ENCODE measurements at places on chromosomes 12 and 14.

DNA sequence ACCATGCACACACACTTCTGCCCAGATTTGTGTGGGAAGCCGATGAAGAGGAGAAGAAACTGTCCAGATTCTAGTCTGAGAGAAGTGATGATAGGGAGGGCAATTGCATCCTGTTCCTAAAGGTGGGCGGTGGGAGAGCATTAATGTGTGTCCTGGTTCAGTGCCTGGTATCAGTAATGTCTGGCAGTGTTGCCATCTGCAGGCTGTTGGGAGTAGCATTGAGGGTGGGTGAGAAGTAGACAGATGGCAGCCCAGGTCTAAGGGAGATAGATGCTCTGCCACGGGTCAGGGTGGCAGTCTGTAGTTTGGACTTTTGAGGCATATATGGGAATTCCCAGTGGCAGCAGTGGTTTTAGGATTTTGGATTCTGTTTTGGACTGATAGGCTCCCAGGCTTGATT lies 156.4 kb downstream of the ETNK1 start:
- DNase-seq, result no peak

- no peak for DNase-seq
Measured at GRCh38 chr14:21267886-21268616, 1.2 kb downstream of the HNRNPC start.

DNA sequence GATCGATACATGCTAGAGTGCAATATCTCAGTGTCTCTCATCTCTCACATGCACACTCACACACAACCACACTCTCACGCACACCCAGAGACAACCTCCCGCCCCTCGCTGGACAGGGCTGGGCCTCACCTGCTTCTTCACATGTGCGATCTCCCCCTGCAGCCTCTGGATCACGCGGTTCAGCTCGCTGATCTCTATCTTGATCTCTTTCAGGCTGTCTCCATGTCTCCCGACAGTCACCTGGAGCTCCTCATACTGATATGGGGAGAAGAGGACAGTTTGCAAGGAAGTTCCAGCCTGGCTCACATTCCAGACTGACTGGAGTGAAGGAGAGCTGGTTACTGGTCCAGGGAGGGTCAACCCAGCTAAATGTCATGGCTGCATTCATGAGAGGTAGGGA lies 4.4 kb downstream of the KRT2 start:
- no peak for DNase-seq

- peak; percentile 20 for DNase-seq
Measured at GRCh38 chr14:73829526-73830431, 21.9 kb upstream of the PTGR2 start.

DNA sequence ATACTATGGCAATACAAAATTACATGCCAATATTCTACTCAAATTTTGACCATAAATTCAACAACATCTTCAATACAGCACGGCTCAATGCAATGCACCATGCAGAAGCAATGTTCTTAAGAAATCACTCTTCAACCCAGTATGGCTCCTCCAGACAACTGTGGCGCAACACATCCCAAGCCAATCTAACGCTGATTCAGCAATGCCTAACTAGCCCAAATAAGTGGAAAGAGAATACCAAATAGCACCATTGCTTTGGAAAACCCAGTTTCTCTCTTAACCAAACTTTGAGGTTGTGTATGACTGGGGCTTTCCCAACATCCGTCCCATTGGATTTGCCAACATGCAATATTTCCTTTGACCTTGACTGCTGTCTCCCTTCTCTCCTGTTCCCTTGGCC lies 211.1 kb upstream of the TBX3 start:
- DNase-seq, result no peak

DNA sequence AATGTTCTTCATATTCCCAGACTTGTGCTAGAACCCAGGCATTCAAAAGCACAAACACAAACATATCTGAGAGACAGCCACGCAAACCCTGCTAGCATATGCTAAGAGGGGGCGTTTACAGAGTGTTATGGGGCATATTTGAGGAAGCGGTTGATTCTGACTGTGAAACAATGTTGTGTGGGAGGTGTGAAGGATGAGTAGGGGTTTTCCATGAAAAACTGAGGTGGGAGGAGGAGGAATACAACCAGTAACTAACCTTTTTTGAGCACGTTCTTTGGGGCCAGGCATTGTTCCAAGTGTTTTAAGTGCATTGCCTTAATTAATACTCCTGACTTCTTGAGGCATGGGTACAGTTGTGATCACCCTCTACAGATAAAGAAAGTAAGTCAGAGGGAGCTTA lies 499.5 kb downstream of the AACS start:
- DNase-seq, result no peak

GRCh38 chr12:30926243-30927221 lies at the start of gene TSPAN11:
TSPAN11 (plus strand) TSS chr12:30926748; CDS start chr12:30953992, 27,244 bp downstream.
- DNase-seq, result no peak
